ENCODE measurements at places on chromosomes 5 and 9. TPM values are rescaled to one million over a fixed set of nuclear protein-coding genes. Genes with fewer than 3 reads are reported as not detected.

The NRARP gene
- total RNA-seq = 1.9 TPM

The NAA35 gene
- 21.7 TPM for total RNA-seq

- DNase-seq = no peak
Measured at GRCh38 chr9:119252671-119253299, 116.5 kb downstream of the BRINP1 start.

GRCh38 chr9:105850852-105851500 lies 156.6 kb downstream of the TMEM38B start:
- no peak for DNase-seq

DNA sequence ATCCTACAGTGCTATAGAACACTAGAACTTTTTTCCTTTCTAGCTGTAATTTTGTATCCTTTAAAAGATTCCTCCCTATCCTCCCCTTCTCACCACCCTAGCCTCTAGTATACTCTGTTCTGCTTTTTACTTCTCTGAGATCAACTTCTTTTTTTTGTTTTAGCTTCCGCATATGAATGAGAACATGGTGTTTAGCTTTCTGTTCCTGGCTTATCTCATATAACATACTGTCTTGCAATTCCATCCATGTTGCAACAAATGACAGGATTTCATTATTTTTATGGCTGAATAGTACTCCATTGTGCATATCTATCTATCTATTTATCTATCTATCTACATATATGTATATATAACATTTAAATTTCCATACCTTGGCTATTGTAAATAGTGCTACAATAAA lies 126.0 kb upstream of the MAN2A1 start:
- DNase-seq = no peak

The SPINK6 gene
- total RNA-seq = 5.5 TPM

The SLC36A1 gene
- total RNA-seq = 4.1 TPM

GRCh38 chr9:26954050-26954508 lies 2.1 kb upstream of the IFT74 start:
- DNase-seq = no peak

GRCh38 chr5:150700246-150700593 lies 642 bp downstream of the RBM22 start:
- no peak for DNase-seq

The UBE2B gene
- 79.0 TPM for total RNA-seq

DNA sequence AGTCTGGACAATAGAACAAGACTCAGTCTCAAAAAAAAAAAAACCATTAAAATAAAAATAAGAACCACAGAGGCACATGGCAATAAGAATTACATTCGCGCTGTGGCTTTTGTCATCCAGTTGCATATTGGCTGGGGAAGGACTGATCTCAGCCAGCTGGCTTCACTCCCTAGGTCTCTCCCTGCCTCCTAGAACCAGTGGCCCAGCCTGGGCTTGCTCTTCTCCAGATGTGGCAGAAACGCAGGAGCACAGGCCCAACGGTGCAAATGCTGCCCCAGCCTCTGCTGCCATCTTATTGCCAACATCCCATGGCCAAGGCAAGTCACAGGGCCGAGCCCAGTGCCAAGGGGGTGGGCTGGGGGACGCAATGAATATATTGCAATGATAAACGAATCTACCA lies 37.0 kb downstream of the NKX2-5 start:
- DNase-seq = no peak

The ENTREP1 gene
- 10.6 TPM for total RNA-seq
